ENCODE measurements at places on chromosomes 2 and 18.
A peak's percentile ranks its signal among the peaks of the same experiment; 100 is the strongest.

GRCh38 chr2:119229716-119230115, 6.1 kb downstream of the STEAP3 start:
- no peak for DNase-seq

GRCh38 chr2:159045545-159046454, 77.4 kb downstream of the TANC1 start:
- DNase-seq, result peak; percentile 49

- no peak for DNase-seq
Measured at GRCh38 chr2:218954541-218955300, 4.7 kb upstream of the CDK5R2 start.

- DNase-seq, result peak; percentile 61
Measured at GRCh38 chr2:17540093-17540812, at the start of gene VSNL1. Gene VSNL1, plus strand, starts transcription at chr2:17540696. Its CDS starts 51,379 bp downstream, at chr2:17592075.

- peak; percentile 80 for DNase-seq
Measured at GRCh38 chr2:157245846-157246764, 11.4 kb upstream of the GALNT5 start.

- no peak for DNase-seq
Measured at GRCh38 chr2:43758739-43759138, 15.1 kb upstream of the DYNC2LI1 start.

- DNase-seq, result no peak
Measured at GRCh38 chr2:48315896-48316194, 214.1 kb upstream of the STON1 start.

- no peak for DNase-seq
Measured at GRCh38 chr2:110848519-110849030, 116.2 kb downstream of the ACOXL start.

GRCh38 chr2:217193431-217194340, 333.8 kb upstream of the TNP1 start:
- no peak for DNase-seq

DNA sequence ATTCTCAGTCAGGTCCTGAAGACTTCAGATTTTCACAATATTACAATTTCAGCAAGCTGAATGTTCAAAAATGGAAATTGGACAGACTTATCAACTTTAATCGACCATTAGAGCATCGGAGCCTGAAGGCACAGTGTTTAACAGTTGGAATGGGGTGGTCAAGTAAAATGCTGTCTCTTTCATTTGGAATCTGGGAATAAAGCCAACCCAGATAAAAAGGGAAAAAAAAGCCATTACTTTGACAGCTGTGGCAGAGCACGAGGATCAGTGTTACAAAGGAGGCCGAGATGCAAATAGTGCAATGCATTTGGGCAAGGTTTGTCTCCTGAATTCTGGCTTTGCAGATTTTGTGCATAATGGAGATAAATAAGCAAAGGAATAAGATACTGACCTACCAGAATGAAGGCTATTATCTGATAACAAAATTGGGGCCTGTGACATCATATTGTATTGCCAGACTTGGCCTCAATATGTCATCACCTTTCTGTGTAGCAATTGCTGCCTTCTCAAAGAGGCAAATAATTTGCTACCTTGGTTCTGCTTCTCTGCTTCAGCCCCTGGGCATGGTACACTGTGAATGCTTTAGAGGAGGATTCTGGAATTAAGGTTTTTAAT, 277.5 kb upstream of the KLHL29 start:
- no peak for DNase-seq

GRCh38 chr2:168397629-168398028, 58.4 kb upstream of the CERS6 start:
- DNase-seq, result peak; percentile 42

DNA sequence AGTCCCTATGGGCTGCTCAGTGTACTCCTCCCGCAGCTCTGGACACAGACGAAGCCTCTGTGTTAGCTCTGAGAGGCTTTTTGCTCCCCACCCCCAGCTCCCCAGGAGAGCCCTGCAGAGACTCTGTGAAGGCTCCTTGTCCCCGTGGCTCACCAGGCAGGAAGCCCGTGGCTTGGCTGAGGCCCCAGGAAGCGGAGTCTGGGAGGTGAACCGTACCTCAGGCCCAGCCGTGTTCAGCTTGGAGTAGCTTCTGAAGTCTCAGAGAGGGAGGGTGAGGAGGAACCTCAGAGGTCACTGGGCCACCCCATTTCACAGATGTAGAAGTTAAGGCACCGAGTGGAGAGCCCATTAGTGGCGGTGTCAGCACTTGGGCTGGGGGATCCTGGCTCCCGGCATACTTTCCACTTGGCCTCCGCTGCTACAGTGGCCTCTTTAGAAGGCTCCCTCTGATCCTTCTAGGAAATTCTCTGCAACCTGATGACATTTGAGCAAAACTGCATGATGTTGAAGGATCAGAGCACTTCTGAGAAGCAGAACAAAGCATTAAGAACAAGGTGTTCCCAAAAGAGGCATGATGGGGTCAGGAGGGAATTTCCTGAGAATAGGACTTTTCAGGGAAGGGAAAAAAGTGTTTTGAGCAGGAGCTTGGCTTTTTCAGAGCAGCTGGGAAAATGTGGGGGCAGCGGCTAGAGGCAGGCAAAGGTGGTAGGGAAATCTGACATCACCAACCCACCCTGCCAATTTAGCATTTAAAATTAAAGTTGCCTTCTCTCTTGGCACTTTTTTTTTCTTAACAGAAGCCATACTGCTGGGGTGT, 79.1 kb downstream of the MCFD2 start:
- DNase-seq, result peak; percentile 40

Measured in amniotic epithelial cell (primary cell).